ENCODE measurements at places on chromosomes 11 and 22. TPM values are rescaled to one million over a fixed set of nuclear protein-coding genes. Genes with fewer than 3 reads are reported as not detected.

The SLC37A2 gene
- total RNA-seq, result 5.0 TPM

The RBM7 gene
- total RNA-seq, result 27.2 TPM

The IFITM10 gene
- not detected for total RNA-seq

The ZP1 gene
- 0.50 TPM for total RNA-seq

The MMP11 gene
- 4.5 TPM for total RNA-seq

The P2RY6 gene
- total RNA-seq, result not detected

The SMIM38 gene
- total RNA-seq, result 0.15 TPM

The C11orf98 gene
- total RNA-seq, result 128 TPM

The SCGB1C1 gene
- not detected for total RNA-seq

The MMP7 gene
- not detected for total RNA-seq

The TSSK2 gene
- not detected for total RNA-seq

The OR5L1 gene
- total RNA-seq, result not detected

The OR10D3 gene
- not detected for total RNA-seq

The EIF4ENIF1 gene
- 6.2 TPM for total RNA-seq

The FAM181B gene
- total RNA-seq, result not detected

The FLRT1 gene
- total RNA-seq, result under 0.01 TPM

The TMEM123 gene
- total RNA-seq, result 88.6 TPM

The MMP13 gene
- not detected for total RNA-seq

The RHOD gene
- total RNA-seq, result 12.4 TPM

The C11orf42 gene
- total RNA-seq, result not detected

The SPDYC gene
- not detected for total RNA-seq

The ASRGL1 gene
- 1.8 TPM for total RNA-seq

The ATP6V1E1 gene
- 109 TPM for total RNA-seq

The SCGB1A1 gene
- not detected for total RNA-seq

The POTEH gene
- total RNA-seq, result not detected

The KRTAP5-10 gene
- total RNA-seq, result not detected

The SIPA1 gene
- total RNA-seq, result 40.2 TPM

The OR2AT4 gene
- not detected for total RNA-seq

The SIK3 gene
- 11.7 TPM for total RNA-seq

The PHF21A gene
- 15.3 TPM for total RNA-seq

The MS4A6E gene
- not detected for total RNA-seq

The ELFN2 gene
- total RNA-seq, result 1.3 TPM

The OR5AK2 gene
- total RNA-seq, result not detected

The MMP8 gene
- not detected for total RNA-seq

The NXPE1 gene
- not detected for total RNA-seq

The RTN4R gene
- total RNA-seq, result 3.4 TPM

The TIMM10B gene
- total RNA-seq, result 36.1 TPM

The C22orf31 gene
- not detected for total RNA-seq

The MS4A15 gene
- not detected for total RNA-seq

The OR8D4 gene
- total RNA-seq, result not detected

The MMP12 gene
- total RNA-seq, result not detected

The FREY1 gene
- 0.34 TPM for total RNA-seq

The PAK1 gene
- total RNA-seq, result 48.0 TPM

The ACTN3 gene
- not detected for total RNA-seq

The CRYBB3 gene
- not detected for total RNA-seq

The HEPACAM gene
- not detected for total RNA-seq

The SPTY2D1 gene
- total RNA-seq, result 11.1 TPM

The ABTB2 gene
- total RNA-seq, result 2.4 TPM

The TMPRSS6 gene
- total RNA-seq, result not detected

The OR51E2 gene
- not detected for total RNA-seq

The MS4A14 gene
- total RNA-seq, result not detected

The NAV2 gene
- 14.3 TPM for total RNA-seq

The RNF141 gene
- total RNA-seq, result 11.7 TPM
